Adrenal gland (tissue), 19 donors: ENCODE measurements at places on chromosomes 6 and 20.

DNA sequence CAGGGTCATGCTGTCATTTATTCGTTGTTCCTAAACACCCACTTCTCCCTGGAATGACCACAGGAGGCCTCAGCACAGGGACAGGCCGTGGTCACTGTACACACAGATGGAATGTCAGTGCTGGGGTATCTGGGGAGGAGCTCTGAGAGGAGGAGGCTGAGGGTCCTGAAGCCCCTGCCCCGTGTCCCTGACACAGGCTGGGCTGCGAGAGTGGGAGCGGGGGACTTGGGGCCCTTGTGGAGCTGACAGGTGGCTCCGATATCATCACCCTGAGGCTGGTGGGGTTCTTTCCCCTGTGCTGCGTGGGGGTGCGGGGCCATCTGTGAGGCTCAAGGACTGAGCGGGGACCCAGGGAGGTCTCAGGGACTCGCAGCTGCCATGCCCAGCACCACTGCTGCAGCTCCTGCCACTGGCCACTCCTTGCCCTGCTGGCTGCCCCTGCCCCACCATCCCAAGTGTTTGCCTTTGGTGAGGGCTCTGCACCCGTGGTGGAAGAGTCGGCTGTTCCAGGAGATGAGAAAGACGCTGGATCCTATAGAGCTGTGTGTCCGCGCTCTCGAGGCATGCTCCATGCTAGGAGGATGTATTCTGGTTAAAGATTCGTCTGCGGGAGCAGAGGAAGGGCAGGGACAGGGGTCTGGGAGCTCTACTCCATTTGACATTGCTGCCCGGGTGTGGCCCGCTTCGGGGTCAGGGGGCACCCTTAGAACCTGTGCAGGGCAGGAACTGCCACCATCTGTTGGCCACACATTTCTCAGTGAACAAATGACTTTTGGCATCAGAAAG, 18.9 kb downstream of the NPEPL1 start:
- H3K27me3 ChIP-seq: no peaks in the 10 kb centered on the region
- H3K4me1 ChIP-seq: no peaks in the 10 kb centered on the region
- H3K27ac ChIP-seq: no peak overlapping the region

GRCh38 chr6:7851780-7852179, 58.8 kb downstream of the TXNDC5 start:
- H3K4me3 ChIP-seq: no peak overlapping the region
- H3K27ac ChIP-seq: no peak overlapping the region
- H3K27me3 ChIP-seq: no peaks in the 10 kb centered on the region

GRCh38 chr20:22346716-22347115, 237.7 kb downstream of the FOXA2 start:
- H3K36me3 ChIP-seq: no peaks in the 10 kb centered on the region
- H3K27me3 ChIP-seq: no peaks in the 10 kb centered on the region
- no peak overlapping the region for H3K27ac ChIP-seq
- no peak overlapping the region for H3K4me3 ChIP-seq
- DNase-seq: no peak

DNA sequence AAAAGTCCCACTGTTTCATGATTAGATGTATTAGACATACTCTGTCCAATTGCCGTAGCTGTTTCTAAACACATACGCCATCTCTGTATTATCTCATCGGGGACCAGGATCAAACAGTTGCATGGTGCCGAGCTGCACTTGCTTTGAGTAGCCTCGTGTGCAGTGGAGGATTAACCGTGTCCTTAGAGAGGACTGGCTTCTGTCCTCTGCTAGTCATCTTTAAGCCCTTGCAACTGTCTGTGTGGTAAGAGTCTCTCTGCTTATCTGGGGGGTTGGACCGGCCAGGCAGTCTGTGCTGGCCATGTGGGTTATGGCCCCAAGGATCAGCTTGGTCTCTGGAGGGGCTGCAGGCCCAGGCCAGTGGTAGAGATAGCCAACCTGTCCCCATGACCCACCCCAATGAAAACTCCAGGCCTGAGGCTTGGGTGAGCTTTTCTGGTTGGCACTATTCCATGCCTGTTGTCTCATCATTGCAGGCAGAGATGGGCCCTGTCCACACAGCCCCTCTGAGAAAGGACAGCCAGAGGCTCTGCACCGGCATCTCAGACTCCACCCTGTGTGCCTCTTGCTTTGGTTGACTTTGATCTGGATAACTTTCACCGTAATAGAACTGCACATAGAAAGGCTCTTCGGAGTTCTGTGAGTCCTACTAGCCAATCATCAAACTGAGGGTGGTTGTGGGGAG, 137.3 kb upstream of the SNX9 start:
- H3K27me3 ChIP-seq: no peaks in the 10 kb centered on the region

DNA sequence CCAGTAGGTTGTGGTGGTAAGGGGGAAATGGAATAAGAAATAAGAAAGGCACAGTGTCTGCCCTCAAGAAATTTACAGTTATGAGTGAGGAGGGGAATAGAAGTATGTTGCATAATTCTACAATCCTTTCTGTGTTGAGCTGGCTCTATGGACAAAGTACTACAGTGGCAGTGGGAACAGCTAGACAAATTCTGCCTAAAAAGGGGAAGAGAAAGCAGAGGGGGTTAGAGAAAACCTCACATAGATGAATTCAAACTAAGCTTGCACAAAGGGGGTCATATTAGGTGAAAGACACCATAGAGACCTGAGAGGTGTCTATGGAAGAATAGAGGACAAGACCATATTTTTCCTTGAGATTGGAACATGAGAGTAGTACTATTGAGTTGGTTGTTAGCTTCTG, 146.9 kb upstream of the VGLL2 start:
- H3K27me3 ChIP-seq: no peaks in the 10 kb centered on the region
- H3K36me3 ChIP-seq: no peaks in the 10 kb centered on the region
- H3K4me3 ChIP-seq: no peak overlapping the region
- DNase-seq: no peak

- H3K4me1 ChIP-seq: no peaks in the 10 kb centered on the region
- H3K4me3 ChIP-seq: no peak overlapping the region
- H3K36me3 ChIP-seq: no peaks in the 10 kb centered on the region
These were observed 150.3 kb downstream of the PTPRK start for GRCh38 chr6:128370072-128370471.

DNA sequence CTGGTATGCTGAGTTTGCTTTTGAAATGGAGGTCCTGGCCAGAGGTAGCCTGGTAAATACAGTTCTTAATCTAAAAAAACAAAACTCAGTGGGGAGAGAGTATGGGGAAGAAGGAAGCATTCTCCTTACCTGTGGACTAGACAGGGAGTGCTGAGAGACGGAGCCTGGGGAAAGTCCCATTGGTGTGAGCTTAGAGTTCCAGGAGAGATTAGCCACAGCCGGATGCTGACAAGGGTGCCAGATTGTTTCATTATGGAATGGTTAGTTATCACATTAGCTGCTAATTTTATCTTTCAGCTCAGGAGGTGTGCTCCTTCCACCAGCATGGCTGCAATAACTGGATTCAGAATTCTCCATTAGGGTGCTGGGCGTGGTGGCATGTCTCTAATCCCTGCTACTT, 75.9 kb downstream of the RREB1 start:
- peak overlapping the region; percentile 13 for H3K27ac ChIP-seq
- DNase-seq: no peak
- peaks cover 12% of the 10 kb centered on the region for H3K4me1 ChIP-seq
- peaks cover 58% of the 10 kb centered on the region for H3K36me3 ChIP-seq

DNA sequence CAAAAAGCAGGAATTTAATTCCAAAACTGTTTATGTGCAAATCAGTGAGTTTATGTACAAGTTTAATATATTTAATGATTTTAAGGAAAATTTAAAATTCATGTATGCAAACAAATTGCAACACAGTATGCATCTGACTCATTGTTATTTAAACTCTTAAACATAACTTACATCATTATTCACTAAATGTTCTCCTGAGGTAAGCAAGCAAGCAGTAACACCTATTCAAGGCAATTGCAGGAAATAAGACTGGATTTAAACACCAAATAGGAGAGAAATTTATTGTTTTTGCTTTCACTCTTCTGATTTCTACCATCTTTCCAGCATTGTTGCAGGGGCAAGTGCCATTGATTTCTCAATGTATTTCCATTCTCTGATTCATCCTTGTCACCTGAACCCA, 239.5 kb downstream of the TFAP2A start:
- DNase-seq: no peak
- H3K4me1 ChIP-seq: no peaks in the 10 kb centered on the region
- no peaks in the 10 kb centered on the region for H3K27me3 ChIP-seq
- no peak overlapping the region for H3K27ac ChIP-seq

- H3K4me1 ChIP-seq: no peaks in the 10 kb centered on the region
- H3K36me3 ChIP-seq: no peaks in the 10 kb centered on the region
- no peak overlapping the region for H3K27ac ChIP-seq
- H3K4me3 ChIP-seq: no peak overlapping the region
These were observed 68.2 kb downstream of the RTN4IP1 start for GRCh38 chr6:106560996-106561685.

DNA sequence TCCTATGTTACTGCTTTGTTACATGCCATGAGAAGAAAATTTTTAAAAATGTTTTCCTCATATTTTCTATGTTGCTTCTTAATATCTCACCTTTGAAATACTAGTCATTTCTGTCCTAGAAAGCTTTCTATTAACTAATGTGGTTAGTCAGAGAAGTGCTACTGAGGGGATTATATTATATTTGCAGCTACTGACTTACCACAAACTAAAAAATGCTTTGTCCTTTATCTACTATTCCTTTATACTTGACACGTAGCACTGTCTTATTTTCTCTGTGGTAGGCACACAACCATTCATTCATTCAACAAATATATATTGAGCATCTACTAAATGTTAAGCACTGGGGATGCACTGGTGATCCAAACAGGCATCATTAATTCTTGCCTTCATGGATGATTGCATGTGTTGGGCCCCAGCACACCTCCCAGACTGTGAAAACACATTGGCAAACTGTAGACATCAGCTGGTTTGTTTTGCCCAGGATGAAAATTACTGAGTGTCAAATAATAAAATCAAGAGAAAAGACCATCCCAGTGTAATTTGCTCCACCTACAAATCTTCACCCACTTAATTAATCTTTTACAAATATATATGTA, 10.7 kb upstream of the MLIP start:
- H3K36me3 ChIP-seq: no peaks in the 10 kb centered on the region
- no peak for DNase-seq
- no peak overlapping the region for H3K4me3 ChIP-seq
- no peak overlapping the region for H3K27ac ChIP-seq
- no peaks in the 10 kb centered on the region for H3K27me3 ChIP-seq

- DNase-seq: no peak
- no peaks in the 10 kb centered on the region for H3K4me1 ChIP-seq
- H3K27ac ChIP-seq: no peak overlapping the region
- peaks cover 39% of the 10 kb centered on the region for H3K36me3 ChIP-seq
- H3K4me3 ChIP-seq: no peak overlapping the region
These were observed 28.9 kb downstream of the SNX5 start for GRCh38 chr20:17939622-17940223.

GRCh38 chr6:52377538-52378221, 15.7 kb downstream of the PAQR8 start:
- no peaks in the 10 kb centered on the region for H3K36me3 ChIP-seq
- H3K27ac ChIP-seq: no peak overlapping the region
- DNase-seq: no peak
- H3K27me3 ChIP-seq: no peaks in the 10 kb centered on the region

DNA sequence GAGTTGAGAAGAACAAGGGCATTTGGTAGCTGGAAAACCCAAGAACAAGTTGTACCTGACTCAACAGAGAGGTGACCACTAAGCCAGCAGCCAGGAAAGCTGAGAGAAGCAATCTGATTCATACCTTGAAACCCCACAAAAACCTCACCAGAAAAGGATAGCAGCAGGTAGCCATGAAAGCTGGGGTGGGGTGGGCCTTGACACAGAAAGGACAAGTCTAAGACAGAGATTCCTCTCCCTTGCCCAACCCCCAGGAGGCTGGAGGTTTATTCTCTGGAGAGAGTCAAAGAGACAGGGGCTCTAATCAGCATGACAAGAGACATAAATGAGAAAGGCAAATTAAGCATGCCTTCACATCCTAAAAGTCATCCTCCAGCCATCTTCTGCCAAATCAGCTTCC, 151.7 kb upstream of the DST start:
- DNase-seq: no peak
- H3K27me3 ChIP-seq: no peaks in the 10 kb centered on the region
- no peak overlapping the region for H3K27ac ChIP-seq
- no peaks in the 10 kb centered on the region for H3K36me3 ChIP-seq
- H3K4me1 ChIP-seq: peaks cover 27% of the 10 kb centered on the region
- H3K4me3 ChIP-seq: no peak overlapping the region

GRCh38 chr6:107976155-107976783, 18.3 kb upstream of the SEC63 start:
- H3K4me1 ChIP-seq: peaks cover 21% of the 10 kb centered on the region
- H3K36me3 ChIP-seq: no peaks in the 10 kb centered on the region
- peak; percentile 58 for DNase-seq
- H3K27me3 ChIP-seq: no peaks in the 10 kb centered on the region
- no peak overlapping the region for H3K4me3 ChIP-seq

GRCh38 chr6:125732398-125732797, 17.0 kb upstream of the HEY2 start:
- DNase-seq: no peak
- no peaks in the 10 kb centered on the region for H3K4me1 ChIP-seq
- no peaks in the 10 kb centered on the region for H3K27me3 ChIP-seq
- no peak overlapping the region for H3K4me3 ChIP-seq
- H3K36me3 ChIP-seq: no peaks in the 10 kb centered on the region

- no peaks in the 10 kb centered on the region for H3K27me3 ChIP-seq
- no peaks in the 10 kb centered on the region for H3K36me3 ChIP-seq
- no peak for DNase-seq
- no peak overlapping the region for H3K4me3 ChIP-seq
- no peak overlapping the region for H3K27ac ChIP-seq
- H3K4me1 ChIP-seq: no peaks in the 10 kb centered on the region
These were observed 57.3 kb downstream of the SMOC2 start for GRCh38 chr6:168498161-168498843.

DNA sequence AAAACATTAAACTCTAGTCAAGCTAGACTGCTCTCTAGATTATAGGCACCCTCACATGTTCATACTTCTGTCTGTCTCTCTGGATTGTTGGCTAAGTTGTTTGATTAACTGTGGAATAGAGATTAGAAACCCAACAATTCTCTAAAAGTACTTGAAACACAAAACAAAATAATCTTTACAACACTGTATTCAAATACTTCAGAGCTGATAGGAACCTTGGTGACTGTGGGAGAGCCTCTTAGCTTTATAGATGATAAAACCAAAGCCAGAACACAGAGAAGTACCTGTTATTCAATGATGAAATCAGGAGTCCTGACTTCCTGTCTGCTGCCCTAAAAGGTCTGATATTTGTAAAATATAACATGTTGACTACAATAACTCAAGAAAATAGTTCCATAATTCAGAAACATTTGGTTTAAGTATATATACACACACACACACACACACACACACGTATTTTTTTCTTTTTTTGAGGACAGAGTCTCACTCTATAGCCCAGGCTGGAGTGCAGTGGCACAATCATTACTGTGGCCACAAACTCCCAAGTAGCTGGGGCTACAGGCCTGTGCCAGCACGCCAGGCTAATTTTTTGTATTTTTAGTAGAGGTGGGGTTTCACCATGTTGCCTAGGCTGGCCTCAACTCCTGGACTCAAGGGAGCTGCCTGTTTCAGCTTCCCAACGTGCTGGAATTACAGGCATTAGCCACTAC, 222.0 kb downstream of the FUT9 start:
- no peaks in the 10 kb centered on the region for H3K36me3 ChIP-seq
- H3K27me3 ChIP-seq: no peaks in the 10 kb centered on the region
